Adipocyte (in vitro differentiated cells): ENCODE measurements at places on chromosomes 3 and 15.

- peak; percentile 58 for DNase-seq
Measured at GRCh38 chr15:69808756-69809155, 289.0 kb downstream of the TLE3 start.

- no peak for DNase-seq
Measured at GRCh38 chr3:134294302-134295280, 43.9 kb upstream of the RYK start.

DNA sequence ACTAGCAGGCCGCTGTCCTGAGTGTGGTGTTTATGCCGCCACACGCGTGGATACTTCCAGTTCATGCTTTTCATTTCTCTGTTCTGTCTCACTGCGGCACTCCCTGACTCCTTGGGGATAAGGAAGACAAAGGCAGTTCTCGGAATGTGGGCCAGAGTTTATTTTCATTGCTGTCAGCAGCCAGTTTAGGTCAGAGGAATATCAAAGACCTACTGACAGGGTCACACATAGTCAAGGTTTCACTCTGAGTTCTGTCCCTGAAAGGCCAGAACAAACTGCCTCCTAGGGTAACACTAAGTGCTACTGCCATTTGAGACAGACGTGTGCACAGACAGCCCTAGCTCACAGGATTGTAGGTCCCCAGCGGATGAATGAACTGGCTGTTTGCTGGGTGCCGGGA is 27.3 kb upstream of the SPTBN5 start:
- no peak for DNase-seq

DNA sequence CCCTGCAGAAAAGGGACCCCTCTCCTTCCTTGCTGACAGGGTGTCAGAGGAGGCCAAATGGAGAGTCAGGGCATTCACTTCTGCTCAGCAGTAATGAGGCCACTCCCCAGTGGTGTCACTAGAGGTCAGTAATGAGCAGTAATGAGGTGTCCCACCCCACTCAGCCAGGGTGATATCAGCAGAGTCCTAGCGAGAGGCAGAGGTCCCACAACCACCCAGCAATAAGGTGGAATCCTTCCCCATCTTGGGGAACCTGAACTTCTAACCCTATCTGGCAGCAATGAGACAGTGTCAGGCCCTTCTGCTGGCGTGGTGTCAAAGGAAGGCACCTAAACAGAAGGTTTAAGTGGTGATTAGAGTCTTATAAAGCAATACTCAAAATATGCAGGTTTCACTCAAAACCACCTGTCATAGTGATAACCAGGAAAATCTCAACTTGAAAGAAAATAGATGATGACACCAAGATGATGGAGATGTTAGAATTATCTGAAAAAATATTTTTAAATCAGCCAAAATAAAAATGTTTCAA is 12.9 kb downstream of the OCA2 start:
- DNase-seq: peak; percentile 80

- DNase-seq: no peak
Measured at GRCh38 chr15:67818464-67818863, 6.8 kb upstream of the SKOR1 start.

DNA sequence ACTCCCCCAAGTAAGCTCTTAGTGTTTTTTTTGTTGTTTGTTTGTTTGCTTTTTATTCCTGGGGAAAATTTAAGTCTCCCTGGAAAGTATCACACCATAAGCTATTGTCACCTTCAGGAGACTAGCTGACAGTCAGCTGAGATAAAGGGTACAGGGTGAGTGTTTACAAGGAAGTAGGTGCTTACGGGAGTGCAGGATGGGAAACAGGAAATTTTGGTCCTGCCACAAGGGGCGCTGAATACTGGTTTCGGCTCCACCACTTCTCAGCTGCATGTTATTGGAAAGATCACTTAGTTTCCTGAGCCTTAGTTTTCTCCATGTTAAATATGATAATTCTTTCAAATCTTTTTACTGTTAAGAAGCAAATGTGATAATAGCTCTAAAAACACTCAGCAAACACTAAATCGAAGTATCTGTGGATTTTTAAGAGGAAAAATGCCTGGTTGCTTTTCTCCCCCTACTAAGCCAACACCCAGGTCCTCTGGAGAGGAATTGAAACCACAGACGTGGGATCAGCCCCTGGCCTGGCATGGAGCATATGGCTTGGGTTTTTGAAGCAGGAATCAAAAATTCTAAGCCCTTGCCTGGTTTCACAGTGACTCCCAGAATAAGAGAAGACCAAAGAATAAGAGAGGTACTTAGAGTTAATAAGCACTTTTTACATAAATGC is 90.7 kb downstream of the SCN11A start:
- DNase-seq: peak; percentile 50

- DNase-seq: no peak
Measured at GRCh38 chr3:20323307-20323927, 137.4 kb upstream of the SGO1 start.

DNA sequence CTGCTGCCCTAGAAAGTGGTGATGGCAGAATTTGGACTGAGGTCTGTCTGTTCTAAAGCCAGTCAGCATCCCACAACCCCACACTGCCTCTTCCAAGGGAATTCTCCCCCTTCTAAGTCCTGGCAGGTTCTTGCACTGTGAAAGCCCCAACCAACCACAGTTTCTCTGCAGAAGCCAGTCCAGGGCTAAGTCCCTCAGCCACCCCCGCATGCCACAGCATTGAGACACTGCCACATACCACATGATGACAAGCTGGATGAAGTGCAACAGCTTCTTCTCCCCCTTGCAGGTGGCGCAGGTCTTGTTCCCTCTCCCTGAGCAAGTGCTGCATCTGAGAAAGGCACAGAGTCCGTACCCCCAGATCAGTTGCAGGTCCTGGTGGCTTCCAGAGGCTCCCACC is 18.6 kb downstream of the SSUH2 start:
- DNase-seq: peak; percentile 21

DNA sequence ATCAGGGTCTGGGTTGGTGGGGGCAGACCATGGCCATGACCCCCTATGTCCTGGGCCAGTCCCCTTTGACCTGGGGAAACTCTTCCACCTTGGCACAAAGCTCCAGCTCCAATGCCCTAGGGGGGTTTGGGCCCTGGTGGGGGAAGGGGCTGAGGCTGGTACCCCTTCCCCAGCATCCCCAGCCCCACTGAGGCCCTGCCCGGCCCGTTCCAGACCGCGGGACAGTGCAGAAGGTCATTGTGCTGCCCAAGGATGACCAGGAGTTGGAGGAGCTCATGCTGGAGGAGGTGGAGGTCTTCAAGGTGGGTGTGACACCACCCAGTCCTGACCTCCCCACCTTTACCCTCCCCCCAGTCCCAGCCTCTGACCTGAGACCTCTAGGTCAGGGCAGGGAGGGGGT is 6.2 kb upstream of the GNAT1 start:
- DNase-seq: no peak

GRCh38 chr3:107512108-107512507 is 10.7 kb upstream of the BBX start:
- DNase-seq: peak; percentile 7

DNA sequence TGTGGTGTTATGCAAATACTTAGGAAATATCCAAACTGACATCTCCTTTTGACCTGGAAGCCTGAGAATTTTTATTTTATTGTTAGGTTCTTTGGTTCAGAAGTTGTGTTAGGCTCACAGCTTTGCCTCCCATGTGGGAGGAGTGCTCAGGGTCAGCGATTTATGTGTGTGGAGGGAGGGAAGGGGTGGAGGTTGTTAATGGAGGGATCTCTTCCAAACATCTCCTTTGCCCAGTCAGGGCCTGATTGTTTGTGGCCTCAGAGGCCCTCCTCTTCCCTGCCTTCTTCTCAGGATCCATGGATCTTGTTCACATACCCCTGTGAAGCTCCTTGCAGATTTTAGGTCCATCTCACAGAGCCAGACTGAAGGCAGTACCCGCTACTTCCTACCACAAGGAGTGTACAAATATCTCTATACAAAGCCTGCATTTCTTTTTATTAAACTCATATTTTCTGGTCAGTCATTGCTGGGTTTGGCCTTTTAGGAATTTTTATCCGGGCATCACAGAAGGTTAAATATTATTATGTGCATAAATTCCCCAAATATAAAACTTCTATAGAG is 40.3 kb downstream of the BBX start:
- no peak for DNase-seq

- no peak for DNase-seq
Measured at GRCh38 chr3:5675319-5675718, 487.8 kb downstream of the EDEM1 start.

- no peak for DNase-seq
Measured at GRCh38 chr3:9293076-9293475, 43.6 kb upstream of the SRGAP3 start.

- no peak for DNase-seq
Measured at GRCh38 chr15:70566047-70566835, 197.1 kb downstream of the UACA start.

- DNase-seq: no peak
Measured at GRCh38 chr15:33395321-33395720, 84.6 kb downstream of the RYR3 start.

DNA sequence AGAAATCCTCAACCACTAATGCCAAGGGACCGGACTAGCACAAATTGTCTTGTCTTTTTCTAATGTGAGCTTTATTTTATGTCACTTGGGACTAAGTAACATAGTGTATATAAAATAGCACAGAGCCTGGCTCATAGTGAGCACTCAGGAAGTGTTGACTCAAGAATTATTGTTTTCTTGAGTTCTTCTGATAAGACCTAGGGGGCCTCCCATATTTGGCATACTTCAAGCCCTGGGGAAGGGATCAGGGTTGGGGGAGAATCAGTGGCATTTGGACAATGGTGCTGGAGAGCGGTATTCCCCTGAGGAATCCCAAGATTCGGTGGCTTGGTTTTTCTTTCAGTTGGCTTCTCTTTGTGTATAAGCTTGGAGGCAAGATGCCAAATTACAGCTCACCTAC is 19.4 kb downstream of the ZNF80 start:
- DNase-seq: no peak

- DNase-seq: no peak
Measured at GRCh38 chr3:114223143-114223542, 14.2 kb downstream of the ZNF80 start.

- DNase-seq: peak; percentile 100
Measured at GRCh38 chr3:38164952-38165721, at the start of gene OXSR1. TSS of gene OXSR1 (plus strand) at chr3:38165537. CDS start at chr3:38165877, 340 bp downstream.

- peak; percentile 30 for DNase-seq
Measured at GRCh38 chr3:128875556-128876120, 3.8 kb upstream of the ACAD9 start.

GRCh38 chr15:43483297-43484128 is 9.4 kb downstream of the TP53BP1 start:
- DNase-seq: peak; percentile 62

DNA sequence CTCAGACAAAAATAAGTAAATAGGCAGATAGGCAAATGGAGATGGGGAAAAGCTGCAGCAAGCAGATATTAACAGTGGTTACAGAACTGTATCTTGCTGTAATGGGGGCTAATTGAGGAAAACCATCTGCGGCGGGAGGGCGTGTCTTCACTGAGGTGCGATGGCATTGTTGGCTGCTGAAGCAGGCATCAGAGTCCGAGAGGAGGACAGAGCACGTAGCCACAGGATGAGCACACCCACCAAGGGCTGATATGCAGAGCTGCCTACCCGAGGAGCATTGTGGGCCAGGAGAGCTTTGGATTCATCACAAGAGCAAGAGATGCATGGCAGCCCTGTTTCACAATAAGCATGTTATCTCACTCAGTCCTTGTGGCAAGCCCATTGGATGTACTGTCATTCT is 30.4 kb downstream of the CHRNA7 start:
- DNase-seq: no peak

DNA sequence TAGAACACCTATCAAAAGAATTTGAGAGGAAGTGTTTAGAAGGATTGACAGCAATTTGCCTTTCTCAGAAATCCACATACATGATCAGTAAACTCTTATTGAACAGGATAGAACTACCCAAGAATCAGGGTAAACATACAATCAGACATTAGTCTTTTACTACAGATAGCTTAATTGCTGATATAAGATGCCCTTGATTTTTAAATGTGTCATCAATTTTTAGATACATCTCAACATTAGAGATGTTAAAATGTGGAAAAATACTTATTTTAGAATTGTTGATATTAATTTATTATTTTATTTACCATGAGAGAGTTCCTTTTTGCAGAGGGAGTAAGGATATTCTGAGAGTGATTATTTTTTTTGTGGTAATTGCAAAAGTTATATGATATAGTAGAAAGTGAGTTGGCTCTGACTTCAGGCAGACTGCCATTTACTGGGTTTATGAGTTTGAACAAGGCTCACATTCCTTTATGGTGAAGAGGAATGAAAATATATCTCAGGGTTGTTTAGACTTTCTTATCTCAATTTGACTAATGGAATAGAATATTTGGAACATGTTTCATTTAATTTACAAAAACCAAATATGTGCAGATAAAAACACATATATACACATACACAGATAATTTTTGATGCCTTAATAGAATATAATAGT is 302.8 kb upstream of the GOLIM4 start:
- DNase-seq: peak; percentile 74

- no peak for DNase-seq
Measured at GRCh38 chr3:129881261-129881660, 12.2 kb downstream of the TMCC1 start.

DNA sequence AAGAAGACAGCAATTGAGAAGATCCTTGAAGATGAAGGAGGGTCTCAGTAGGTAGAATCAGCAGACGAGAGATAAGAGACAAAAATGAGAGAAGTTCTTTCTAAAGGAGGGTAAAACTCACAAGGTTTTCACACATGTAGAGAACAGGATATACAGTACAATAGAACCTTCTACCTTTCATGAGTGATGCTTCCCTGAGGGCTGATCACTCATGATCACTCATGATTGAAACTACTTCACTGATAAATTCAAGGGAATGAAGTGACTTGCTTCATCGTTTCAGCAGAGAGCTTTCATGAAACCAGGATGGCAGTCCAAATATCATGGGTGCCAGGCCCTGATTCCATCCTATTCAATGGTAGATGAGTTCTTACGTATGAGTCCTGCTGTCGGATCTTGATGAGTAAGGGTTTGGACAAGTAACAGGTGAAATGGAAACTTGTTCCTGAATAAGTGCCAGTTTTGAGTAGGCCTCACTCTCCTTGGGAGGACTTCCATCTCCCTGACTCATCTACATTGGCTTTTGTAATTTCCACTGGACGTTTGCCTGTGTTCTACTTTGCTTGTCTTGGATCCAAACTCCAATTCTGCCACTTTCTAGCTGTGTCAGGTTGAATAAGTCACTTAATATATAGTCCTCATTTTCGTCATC is 9.6 kb upstream of the CLDN16 start:
- DNase-seq: peak; percentile 76

- DNase-seq: no peak
Measured at GRCh38 chr3:71075494-71075893, 508.0 kb downstream of the FOXP1 start.

GRCh38 chr15:73841756-73842725 is 31.3 kb upstream of the TBC1D21 start:
- DNase-seq: no peak
